ENCODE measurements at places on chromosomes 7 and 10. TPM values are rescaled to one million over a fixed set of nuclear protein-coding genes. Genes with fewer than 3 reads are reported as not detected.
A peak's percentile ranks its signal among the peaks of the same experiment; 100 is the strongest.

HTR7 gene
- 0.23 TPM for polyA plus RNA-seq

TEX36 gene
- not detected for polyA plus RNA-seq

HABP2 gene
- 48.3 TPM for polyA plus RNA-seq

DBF4 gene
- 13.7 TPM for polyA plus RNA-seq

- no peaks in the 10 kb centered on the region for H3K36me3 ChIP-seq
- no peaks in the 10 kb centered on the region for H3K27me3 ChIP-seq
- peaks cover 28% of the 10 kb centered on the region for H3K4me1 ChIP-seq
- no peak overlapping the region for H3K27ac ChIP-seq
- DNase-seq, result no peak
Observed at GRCh38 chr7:25756601-25757000, 395.4 kb upstream of the NFE2L3 start.

GRCh38 chr7:135159359-135160085 is 11.0 kb downstream of the CYREN start:
- no peak overlapping the region for H3K4me3 ChIP-seq
- no peaks in the 10 kb centered on the region for H3K36me3 ChIP-seq
- DNase-seq, result no peak
- peaks cover 10% of the 10 kb centered on the region for H3K4me1 ChIP-seq

- peak; percentile 25 for DNase-seq
- no peaks in the 10 kb centered on the region for H3K27me3 ChIP-seq
- H3K27ac ChIP-seq, result peak overlapping the region; percentile 48
- peaks cover 5% of the 10 kb centered on the region for H3K4me1 ChIP-seq
- H3K4me3 ChIP-seq, result no peak overlapping the region
Observed at GRCh38 chr7:22430457-22430856, 69.5 kb downstream of the STEAP1B start.

DNA sequence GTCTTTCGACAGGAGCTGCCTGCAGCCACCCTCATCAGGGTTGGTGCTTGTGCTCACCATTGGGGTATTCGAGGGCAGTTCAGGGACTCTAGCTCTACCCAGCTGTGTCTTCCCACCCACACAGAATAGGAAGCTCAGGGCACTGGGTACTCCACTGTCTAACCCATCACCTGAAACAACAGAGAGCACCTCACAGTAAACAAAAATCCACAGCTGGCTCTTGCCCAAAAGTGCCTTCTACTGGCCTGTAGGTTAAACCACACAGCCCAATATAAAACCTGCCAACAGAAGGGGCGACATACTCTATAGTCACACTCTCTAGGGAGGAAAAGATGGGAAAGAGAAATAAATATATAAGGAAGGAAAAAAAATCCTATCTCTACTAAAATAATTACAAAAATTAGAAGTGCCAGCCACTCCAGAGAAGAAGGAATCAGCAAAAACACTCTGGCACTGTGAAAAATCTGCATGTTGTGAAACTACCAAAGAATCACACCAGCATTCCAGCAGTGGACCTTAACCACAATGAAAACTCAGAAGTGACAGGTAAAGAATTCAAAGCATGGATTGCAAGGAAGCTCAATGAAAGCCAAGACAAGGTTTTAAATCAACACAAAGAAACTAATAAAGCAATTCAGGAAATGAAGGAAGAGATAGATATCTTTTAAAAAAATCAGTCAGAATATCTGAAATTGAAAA is 110.0 kb downstream of the HGF start:
- no peak overlapping the region for H3K4me3 ChIP-seq
- DNase-seq, result no peak
- H3K27ac ChIP-seq, result no peak overlapping the region

DNA sequence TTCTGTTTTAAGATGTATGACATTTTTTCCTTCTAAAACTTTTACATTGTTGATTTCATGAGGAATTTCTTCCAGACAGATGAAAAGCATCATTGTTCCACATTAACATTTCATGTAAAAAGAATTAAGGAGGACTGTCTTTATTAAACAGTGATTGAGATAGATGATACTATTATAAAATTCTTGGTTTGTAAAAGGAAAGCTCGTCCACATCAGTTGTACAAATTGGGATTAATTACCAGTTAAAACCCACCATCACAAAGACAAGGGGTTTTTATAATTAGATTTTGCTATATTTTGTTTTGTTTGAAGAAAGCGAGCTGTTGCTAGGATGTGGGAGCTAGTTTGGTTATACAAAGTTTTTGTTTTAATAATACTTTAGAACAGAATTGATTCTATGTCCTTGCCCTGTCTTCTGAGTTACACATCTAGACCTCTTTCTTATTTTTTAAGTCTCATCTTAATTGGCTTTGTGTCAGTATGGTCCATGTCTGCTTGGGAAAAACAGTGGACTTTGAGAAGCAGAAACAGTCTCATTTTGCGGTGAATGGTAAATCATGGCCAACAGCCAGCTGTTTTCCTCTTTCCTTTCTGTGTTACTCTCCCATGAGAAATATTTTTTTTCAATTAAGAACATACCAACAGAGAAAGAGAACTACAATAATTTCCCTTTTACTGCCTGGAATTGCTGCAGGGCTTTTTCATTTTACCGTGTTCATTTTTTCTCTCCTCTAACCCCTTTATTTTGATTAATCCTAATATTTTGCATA is 3.2 kb downstream of the TES start:
- no peak for DNase-seq
- H3K27ac ChIP-seq, result peak overlapping the region; percentile 98
- no peaks in the 10 kb centered on the region for H3K27me3 ChIP-seq
- peak overlapping the region; percentile 78 for H3K4me3 ChIP-seq

GRCh38 chr7:1197997-1198625 is 34.6 kb upstream of the UNCX start:
- peak overlapping the region; percentile 45 for H3K27ac ChIP-seq
- H3K36me3 ChIP-seq, result no peaks in the 10 kb centered on the region
- H3K27me3 ChIP-seq, result peaks cover 19% of the 10 kb centered on the region
- peak; percentile 57 for DNase-seq
- no peak overlapping the region for H3K4me3 ChIP-seq
- peaks cover 5% of the 10 kb centered on the region for H3K4me1 ChIP-seq

GRCh38 chr10:69056129-69056528 is 31.8 kb upstream of the SRGN start:
- H3K27me3 ChIP-seq, result no peaks in the 10 kb centered on the region
- no peaks in the 10 kb centered on the region for H3K4me1 ChIP-seq
- no peak overlapping the region for H3K4me3 ChIP-seq

DNA sequence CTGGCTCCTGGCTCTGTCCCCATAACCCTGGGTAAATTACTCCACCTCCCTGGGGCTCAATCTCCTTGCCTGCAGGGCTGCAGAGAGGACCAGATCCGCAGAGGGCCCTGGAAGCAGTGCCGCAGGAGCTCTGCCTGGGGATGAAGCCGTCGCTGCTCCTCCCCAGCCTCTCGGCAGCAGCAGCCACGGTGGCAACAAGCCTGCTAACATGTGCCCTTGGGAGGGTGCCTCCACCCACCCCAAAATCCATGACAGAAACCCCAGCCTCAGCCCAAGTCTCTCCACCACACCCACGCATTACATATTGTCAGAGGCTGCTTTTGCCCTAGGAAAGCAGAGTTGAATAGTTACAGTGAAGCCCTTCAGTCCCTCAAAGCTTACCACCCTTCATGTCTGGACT is 486.4 kb upstream of the FOXK1 start:
- no peak for DNase-seq
- H3K27me3 ChIP-seq, result no peaks in the 10 kb centered on the region
- no peaks in the 10 kb centered on the region for H3K36me3 ChIP-seq
- H3K4me1 ChIP-seq, result no peaks in the 10 kb centered on the region

DNA sequence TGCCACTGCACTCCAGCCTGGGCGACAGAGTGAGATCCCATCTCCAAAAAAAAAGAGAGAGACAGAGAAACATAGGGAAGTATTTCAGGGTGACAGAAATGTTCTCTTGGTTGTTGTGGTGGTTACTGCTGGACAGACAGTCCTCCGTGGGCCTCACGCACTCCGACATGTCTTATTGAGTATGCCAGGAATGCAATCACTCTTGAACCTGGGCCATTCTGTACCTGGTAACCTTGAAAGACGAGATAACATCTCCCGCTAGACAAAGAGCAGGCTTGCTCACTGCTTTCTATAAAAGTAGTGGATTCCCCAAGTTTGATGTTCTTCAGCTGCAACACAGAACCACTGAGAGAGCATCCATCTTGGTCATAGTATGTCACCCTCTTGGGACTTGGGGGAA is 6.7 kb downstream of the CACUL1 start:
- no peak overlapping the region for H3K4me3 ChIP-seq
- H3K4me1 ChIP-seq, result peaks cover 14% of the 10 kb centered on the region
- peaks cover 5% of the 10 kb centered on the region for H3K36me3 ChIP-seq
- no peak for DNase-seq
- no peaks in the 10 kb centered on the region for H3K27me3 ChIP-seq
- H3K27ac ChIP-seq, result peak overlapping the region; percentile 27

DNA sequence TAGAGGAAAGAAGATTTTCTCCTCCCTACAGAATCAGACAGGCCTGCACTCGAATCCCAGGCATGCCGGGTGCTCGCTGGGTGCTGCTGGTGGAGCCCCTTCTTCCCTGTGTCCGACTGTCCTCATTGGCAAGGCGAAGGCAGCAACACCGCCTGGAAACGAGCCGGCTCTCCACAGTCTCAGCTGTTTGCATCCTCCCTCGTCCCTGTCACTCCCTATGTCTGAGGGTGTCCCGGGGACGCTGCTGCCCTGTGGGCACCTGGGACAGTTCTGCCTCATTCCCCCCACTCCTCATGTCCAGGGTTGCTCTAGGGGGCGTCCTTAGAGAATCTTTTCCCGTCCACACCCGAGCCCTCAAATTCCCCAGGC is 31.6 kb upstream of the TMEM72 start:
- no peaks in the 10 kb centered on the region for H3K27me3 ChIP-seq
- no peak for DNase-seq
- H3K36me3 ChIP-seq, result no peaks in the 10 kb centered on the region
- H3K4me1 ChIP-seq, result peaks cover 11% of the 10 kb centered on the region

DNA sequence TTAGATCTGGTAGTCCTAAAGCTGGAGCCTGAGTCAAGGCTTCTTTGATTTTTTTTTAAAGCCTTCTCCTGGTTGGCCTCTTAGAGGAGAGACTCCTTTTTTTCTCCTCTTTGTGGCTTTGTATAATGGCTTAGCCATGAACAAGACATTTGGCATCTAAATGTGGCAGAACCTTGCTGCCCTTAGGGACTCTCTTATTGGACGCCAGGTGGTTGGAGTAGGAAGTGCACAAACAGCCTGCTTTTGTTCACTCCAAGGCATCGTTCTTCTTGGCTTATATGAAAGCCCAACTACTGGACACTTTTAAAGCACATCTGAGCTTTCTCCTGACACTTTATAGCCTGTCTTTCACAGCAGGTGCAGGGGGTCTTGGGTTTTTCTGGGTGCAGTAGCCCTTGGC is 25.0 kb downstream of the ZPBP start:
- DNase-seq, result no peak
- no peaks in the 10 kb centered on the region for H3K27me3 ChIP-seq
- H3K27ac ChIP-seq, result no peak overlapping the region
- no peaks in the 10 kb centered on the region for H3K36me3 ChIP-seq
- H3K4me3 ChIP-seq, result no peak overlapping the region

DNA sequence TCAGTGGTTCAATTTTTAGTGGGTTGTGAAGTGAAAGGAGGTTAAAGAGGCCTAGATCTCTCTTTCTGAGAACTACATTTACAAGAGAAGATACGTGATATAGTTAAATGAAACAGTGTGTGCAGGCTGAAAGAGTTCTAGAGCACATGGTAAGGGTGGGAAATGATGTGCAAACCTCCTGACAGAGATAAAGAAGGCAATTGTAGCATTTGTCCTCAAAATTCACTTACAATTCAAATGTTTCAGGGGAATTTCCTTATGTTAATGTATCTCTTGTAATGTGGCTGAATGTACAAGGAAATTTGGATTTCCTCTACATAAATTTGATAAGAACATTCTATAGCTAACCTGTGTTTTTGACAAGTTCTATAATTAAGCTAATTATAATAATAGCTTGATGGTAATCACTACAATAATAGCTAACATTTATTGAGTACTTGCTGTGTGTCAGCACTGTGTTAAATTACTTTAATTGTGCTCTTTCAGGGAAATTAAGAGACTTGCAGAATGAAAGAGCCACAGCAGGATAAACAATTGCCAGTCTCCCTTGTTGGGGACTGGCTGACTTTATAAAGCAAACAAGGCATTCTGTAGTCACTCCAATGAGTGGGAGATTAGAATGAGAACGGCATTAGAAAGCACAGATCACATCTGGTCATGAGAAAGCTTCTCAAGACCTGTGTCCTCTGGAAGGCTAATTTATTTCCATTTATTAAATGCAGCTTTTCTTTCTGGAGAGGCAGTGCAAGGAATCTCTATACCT is 139.7 kb upstream of the TMEM72 start:
- H3K27me3 ChIP-seq, result no peaks in the 10 kb centered on the region
- no peak overlapping the region for H3K27ac ChIP-seq
- H3K4me1 ChIP-seq, result peaks cover 16% of the 10 kb centered on the region

- DNase-seq, result no peak
- H3K27ac ChIP-seq, result no peak overlapping the region
- H3K36me3 ChIP-seq, result no peaks in the 10 kb centered on the region
- no peaks in the 10 kb centered on the region for H3K27me3 ChIP-seq
Observed at GRCh38 chr10:43681220-43681619, 32.5 kb upstream of the ZNF32 start.

DNA sequence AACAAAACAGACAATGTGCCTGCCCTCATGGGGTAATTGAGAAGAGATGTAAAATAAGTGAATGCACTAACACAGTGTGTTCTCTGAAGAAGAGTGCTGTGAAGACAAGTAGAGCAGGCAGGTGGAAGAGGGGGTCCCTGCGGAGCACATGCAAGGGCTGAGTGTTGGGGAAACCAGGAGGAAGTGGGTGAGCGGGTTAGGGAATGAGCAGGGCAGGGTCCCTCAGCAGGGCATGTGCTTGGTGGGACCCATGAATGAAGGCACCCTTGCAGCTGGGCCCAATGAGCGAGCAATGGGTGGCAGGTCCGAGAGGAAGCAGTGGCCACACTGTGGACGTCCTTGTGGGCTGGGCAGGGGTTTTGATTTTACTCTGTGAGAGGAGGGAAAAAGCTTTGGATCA is 376.6 kb upstream of the COBL start:
- no peaks in the 10 kb centered on the region for H3K36me3 ChIP-seq
- no peaks in the 10 kb centered on the region for H3K27me3 ChIP-seq
- DNase-seq, result no peak
- H3K4me1 ChIP-seq, result no peaks in the 10 kb centered on the region
- H3K4me3 ChIP-seq, result no peak overlapping the region
- H3K27ac ChIP-seq, result no peak overlapping the region

DNA sequence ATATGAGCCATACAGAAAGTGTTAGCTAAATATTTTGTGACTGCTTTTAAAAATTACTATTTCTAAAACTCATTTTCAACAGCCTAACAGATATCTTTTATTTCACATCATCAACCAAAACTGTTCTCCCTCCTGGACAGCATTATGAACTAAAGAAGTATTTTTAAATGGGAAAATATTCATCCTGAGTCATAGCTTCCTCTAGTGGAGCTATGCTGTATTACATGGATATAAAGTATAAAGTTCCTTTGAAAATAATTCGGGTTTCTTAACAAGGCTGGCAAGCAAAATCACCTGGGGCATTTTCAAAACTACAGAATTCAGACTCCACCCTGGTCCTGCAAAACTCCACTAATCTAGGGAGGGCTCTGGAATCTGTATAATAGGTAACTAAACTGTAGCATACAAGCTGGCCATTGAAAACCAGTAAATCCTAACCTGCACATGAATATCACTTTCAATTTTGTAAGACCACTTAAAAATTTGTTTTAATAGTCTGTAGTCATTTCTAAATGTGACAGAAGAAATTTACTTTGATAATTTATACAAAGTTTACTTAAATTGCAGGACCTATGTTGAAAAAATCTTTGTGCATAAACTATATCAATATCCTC is 53.5 kb downstream of the SCIN start:
- no peaks in the 10 kb centered on the region for H3K27me3 ChIP-seq
- no peak overlapping the region for H3K4me3 ChIP-seq
- no peaks in the 10 kb centered on the region for H3K36me3 ChIP-seq
